ENCODE measurements at places on chromosomes 5 and 9.

DNA sequence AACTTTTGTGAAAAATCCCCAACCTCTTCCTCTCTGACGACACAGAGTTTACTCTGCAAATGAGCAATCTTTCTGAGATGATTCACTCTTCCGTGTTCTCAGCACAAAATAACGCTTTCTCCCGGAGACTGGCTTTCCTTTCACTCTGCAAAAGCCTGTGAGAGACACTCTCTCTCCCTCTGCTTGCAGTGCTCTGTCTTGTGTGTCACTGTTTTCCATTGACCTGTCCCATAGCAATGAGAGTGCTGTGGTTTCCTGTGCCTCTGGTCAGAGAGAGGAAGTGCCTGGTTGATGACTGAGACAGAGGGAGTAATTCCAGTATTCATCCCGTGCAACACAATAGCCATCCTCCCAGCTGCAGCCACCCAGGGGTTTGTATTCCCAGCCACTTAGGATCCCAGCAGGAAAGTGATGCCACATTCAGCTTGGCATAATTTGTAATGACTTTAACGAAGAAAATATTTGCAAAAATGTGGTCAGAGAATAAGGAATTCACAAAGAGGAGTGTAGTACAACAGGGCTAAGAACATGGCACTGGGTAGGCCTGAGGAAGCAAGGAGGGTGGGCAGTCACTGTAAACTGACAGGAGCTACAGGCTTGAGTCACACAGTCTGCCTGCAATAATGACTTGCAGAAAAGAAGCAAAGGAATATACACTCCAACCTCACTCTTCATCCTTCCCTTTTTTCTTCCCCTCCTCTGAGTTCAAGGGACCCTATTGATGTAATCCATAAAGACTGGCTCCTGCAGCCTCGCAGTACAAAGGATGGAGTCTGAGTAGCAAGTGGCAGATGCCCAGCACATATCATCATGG, 463.5 kb upstream of the RGMB start:
- DNase-seq, result peak; percentile 91

DNA sequence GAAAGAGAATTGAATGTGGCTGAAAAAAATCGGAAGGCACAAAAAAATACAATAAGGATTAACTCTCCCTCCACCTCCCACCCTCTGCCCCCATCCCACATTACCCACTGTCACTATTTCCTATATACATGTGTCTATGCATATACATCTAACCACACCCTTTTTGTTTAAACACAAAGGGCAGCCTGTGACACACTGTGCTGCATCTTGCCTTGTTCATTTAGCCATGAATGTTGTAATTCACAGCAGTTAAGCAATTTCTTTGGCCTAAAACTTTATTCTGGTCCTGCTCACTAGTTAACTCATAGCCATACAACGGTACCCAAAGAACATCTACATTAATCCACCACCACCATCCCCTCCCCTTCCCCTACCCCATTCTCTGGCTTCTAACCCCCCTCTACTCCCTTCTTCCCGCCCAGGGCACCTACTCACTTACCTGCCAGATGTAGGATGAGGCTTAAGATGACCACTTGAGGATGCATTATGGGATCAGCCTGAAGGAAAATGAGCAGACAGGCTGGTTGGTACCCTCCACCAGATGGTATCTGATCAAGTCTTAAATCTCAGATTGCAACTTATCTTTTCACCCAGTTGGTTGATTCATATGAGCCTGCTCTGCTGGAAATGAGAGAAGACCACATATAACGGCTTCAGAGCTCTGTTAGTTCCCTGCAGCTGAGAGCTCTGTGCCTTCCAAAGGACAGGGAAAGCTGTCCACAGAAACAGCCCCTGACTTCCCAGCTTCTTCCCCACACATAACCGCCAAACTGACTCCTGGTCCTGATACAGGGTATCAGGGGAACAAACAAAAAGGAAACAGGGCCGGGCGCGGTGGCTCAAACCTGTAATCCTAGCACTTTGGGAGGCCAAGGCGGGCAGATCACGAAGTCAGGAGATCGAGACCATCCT, 1.2 kb downstream of the HAVCR1 start:
- DNase-seq, result no peak

DNA sequence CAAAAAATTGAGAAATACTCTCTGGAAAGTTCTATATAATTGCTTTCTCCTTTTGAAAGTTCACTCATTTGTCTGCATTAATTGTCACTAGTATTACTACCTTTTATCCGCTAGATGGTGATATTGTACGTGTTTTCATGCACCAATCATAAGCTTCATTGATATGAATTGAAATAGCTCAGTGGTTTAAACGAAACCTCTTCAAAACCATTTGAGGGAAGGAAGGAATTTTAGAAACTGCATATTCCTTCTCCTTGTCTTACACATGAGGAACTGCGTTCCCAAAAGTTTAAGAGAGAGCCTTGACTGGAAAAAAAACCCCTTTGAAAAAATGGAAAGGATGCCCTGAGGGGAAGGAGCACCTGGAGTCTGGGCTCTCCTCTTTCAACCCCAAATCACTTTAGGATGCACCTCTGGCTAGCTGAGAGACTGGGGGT, 98.6 kb downstream of the YTHDC2 start:
- no peak for DNase-seq

DNA sequence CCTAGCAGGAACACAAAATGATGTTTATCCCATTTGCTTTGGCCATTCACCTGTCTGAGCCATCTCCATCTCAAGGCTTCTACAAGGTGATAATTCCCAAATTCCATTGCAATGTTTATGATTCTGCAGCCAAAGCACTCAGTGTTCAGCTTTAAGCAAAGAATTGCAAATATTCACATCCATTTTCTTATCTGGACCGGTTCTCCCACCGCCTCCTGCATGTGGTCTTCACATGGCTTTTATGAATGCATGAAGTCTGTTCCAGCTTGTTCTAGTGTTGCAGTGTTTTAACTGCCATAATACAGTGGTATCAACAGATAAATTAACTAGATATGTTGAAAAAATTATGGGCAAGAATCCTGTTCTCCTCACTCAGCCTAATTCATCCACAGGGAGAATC, 443.0 kb upstream of the KLF4 start:
- DNase-seq, result no peak

DNA sequence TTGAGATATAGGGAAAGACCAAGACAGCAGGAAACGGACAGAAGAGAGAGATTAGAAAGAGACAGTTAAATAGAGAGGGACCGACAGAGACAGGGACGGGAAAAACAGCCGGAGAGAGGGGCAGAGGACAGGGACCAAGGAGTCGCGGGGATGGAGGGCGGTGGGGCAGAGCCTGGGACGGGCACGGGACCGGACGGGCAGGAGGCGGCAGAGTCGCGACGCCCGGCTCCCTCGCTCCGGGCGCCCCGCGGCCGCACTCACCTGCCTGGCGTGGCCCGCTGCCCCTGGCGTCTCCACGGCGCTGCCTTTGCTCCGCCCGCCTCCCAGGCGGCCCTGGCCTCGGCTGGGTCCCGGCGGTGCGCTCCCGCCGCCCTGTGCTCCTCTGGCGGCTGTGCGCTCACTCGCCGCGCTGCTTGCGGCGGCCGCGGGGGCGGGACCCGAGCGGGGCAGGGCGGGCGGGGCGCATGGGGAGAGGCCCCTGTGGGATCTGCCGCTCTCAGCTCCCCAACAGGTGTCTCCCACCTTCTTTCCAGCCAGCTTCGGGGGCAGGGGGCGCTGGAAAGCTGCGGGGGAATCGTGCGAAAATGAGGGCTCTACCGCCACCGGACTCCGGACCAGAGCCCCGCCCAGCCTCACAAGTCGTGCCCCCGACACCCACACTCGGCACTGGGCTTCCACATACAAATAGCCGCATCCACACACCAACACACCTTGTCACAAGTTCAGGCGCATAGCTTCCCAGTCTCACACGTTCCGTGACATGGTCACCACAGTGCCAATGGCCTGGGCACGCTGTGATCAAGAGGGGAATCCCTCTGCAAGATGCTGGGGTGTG, at the start of gene ARID3C:
Gene ARID3C, minus strand, starts transcription at position 411 of the 835 bp plus-strand sequence. CDS start 1,052 bp downstream, outside the sequence.
- DNase-seq, result no peak

GRCh38 chr9:34220218-34220617, 41.4 kb downstream of the UBAP1 start:
- no peak for DNase-seq

- no peak for DNase-seq
Observed at GRCh38 chr9:81053298-81054025, 635.9 kb downstream of the TLE1 start.

- no peak for DNase-seq
Observed at GRCh38 chr5:42387563-42387962, 35.7 kb upstream of the GHR start.

- no peak for DNase-seq
Observed at GRCh38 chr5:171581781-171582180, 162.3 kb downstream of the FGF18 start.

DNA sequence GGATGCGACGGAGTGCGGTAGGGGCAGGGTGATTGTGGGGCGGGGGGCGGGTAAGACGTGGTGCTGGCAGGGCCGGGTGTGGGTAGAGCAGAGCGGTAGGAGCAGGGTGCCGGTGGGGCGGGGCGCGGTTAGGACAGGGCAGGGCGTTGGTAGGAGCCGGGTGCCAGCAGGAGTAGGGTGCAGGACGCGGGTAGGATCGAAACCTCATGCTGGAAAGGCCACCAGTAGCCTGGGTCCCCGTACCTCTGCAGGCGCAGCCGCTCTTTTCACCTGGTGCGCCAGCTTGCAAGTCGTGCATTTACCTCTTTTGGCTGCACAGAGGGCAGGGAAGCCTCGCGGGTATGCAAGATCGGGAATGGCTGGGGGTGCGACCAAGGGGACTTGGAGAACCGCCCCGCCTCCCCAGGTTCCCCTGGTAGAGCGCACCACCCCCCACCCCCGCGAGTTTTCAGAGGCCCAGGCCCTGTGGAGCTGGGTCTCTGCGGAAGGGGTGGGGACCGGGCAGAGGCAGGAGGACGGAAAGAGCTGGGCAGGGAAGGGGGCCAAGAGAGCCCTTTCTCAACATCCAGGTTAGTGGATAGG, 104.8 kb upstream of the SIMC1 start:
- no peak for DNase-seq

DNA sequence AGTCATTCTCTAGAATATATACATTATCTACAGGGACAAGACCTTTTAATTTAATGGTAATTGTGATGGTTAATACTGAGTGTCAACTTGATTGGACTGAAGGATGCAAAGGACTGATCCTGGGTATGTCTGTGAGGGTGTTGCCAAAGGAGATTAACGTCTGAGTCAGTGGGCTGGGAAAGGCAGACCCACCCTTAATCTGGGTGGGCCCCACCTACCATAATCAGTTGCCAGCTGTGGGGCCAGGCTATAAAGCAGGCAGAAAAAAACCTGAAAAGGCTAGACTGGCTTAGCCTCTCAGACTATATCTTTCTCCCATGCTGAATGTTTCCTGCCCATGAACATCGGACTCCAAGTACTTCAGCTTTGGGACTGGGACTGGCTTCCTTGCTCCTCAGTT, 112.2 kb upstream of the SMC2 start:
- no peak for DNase-seq

GRCh38 chr5:168865968-168866367, 286.8 kb upstream of the PANK3 start:
- DNase-seq, result no peak

GRCh38 chr5:148388696-148389095, 4.9 kb downstream of the FBXO38 start:
- no peak for DNase-seq

DNA sequence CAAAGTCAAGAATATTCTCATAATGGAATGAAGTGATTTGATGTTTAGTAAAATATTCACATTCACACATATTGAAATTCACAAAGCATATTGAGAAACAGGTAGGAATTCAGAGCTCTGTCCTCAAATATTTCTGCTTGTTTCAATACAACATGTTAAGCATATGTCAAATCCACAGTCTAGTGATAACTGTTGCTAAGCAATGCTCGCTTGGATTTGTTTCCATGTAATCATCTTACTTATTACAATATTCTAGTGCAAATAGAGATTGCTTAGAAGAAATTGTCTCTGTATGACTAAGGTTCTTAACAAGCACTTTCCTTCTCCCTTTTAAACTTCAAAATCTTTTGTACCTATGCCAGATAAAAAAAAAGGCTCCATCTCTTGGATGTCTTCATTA, 995.7 kb downstream of the CDH18 start:
- DNase-seq, result no peak

GRCh38 chr5:118723021-118723338, 265.4 kb downstream of the DTWD2 start:
- DNase-seq, result no peak

DNA sequence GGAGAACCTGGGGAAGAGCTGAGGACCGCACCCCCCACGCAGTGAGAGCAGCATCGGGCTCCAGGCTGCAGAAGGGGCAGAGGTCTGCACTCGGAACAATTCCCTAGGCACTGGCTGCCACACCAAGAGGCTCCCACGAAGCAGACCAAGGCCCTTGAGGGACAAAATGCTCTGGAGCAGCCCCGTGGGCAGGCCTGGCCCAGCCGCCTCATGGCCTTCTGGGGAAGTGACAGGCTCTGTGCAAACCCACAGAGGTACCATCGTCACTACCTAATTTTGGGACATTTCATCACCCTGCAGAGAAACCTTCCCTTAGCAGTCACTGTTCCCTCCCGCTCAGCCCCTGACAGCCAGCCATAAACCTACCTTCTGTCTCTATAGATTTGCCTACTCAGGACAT, 15.9 kb downstream of the FBXW5 start:
- DNase-seq, result no peak

DNA sequence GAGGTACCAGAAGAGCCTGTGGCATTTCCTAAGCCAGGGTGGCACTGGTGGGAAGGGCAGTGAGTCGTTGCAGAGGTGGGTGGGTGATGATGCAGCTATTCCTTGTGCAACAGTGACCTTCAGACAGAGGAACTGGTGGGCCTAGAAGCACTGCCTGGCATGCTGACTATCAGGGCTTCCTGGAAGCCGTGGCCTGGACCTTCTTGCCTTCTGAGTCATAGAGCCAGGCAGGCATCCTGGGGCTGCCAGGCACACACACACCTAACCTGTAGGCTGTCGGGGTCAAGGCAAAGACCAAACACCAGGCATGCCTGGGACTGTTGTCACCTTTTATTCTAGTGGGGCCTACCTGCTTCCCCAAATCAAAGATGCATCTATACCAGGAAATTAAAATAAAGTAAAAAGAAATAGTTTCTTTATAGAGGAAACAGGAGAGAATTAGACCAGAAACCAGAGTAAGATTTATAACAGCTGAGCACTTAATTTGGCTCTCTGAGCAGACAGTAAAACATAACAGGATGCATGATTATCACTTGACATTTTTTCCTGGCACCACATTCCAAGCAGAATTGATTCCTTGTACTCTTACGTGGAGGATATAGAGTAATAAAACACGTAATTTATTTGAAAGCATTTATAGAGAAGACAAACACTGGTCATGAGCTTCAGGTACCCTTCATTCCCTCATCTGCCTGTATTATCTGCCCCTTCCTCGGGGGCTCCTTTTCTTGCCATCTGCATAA, 25.1 kb downstream of the NANS start:
- DNase-seq, result no peak
